Activated T-cell treated with anti-CD3 and anti-CD28 coated beads for 24 hours (primary cell): ENCODE measurements at places on chromosomes 4 and X.

GRCh38 chr4:8922481-8922880 is 50.8 kb upstream of the HMX1 start:
- no peak for DNase-seq

- no peak for DNase-seq
These were observed 103.9 kb downstream of the STIM2 start for GRCh38 chr4:26964512-26964911.

- DNase-seq, result no peak
These were observed 221.2 kb downstream of the KLHL13 start for GRCh38 chrX:117895418-117895817.

DNA sequence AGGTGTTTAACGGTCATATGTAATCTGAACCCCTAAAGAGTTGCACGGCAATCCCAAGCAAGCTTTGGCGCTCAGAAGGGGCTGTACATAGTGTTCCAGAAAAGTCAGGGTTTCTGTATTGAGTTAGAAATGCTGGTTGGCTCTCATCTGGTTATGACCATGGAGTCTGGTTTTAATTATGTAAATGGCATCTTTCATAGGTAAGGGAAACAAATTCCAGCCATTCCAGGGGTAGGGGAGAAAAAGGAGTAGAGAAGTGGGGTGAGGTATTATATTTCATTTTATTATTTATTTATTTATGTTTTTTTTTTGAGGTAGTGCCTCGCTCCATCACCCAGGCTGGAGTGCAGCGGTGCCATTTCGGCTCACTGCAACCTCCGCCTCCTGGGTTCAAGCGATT is 15.9 kb downstream of the KLF3 start:
- no peak for DNase-seq

DNA sequence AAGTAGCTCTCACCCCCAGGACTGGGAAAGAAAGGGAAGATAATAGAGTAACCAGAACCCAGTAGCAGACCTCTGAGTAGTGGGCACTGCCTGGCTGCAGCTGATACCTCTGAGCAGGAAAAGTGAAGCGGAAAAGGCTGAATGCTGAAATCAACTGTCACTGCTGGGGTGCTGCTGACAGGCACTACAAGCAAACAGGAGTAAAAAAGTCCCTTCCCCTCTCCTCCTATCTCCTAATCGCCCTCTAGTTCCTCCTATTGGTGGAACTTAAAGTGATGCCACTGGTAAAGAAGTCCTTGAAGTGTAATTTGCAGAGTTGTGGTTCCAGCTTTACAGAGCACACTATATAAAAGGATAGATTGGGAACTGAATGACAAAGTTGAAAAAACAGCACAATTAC is 32.8 kb upstream of the GLRB start:
- DNase-seq, result no peak

DNA sequence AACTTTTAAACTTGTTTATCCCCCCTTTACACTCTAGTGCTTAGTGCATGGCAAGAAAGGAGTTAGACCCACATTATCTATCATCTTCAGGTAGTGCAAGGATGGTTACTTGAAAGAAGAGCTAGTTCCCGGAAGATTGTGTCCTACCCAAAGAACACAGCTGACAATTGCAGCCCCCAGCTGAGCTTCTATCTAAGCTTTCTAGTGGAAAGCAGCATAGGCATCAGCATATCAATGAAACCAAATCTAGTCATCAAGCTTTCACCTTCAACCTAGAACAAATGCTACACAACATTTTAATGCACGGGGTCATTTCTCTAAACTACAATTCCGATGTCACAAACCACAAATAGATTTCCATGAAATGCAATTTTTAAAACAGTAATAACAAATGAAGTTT is 88.9 kb upstream of the TFDP3 start:
- no peak for DNase-seq

DNA sequence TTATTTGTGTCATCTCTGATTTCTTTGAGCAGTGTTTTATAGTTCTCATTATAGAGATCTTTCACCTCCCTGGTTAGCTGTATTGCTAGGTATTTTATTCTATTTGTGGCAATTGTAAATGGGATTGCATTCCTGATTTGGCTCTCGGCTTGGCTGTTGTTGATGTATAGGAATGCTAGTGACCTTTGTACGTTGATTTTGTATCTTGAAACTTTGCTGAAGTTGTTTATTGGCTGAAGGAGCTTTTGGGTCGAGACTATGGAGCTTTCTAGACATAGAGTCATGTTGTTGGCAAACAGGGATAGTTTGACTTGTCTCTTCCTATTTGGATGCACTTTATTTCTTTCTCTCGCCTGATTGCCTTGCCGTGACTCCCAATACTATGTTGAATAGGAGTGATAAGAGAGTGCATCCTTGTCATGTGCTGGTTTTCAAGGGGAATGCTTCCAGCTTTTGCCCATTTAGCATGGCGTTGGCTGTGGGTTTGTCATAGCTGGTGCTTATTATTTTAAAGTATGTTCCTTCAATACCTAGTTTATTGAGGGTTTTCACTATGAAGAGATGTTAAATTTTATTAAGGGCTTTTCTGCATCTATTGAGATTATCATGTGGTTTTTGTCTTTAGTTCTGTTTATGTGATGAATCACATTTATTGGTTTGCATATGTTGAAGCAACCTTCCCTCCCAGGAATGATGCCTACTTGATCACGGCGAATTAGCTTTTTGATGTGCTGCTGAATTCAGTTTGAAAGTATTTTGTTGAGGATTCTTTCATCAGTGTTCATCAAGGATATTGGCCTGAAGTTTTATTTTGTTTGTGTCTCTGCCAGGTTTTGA is 72.7 kb upstream of the BOD1L1 start:
- DNase-seq, result no peak

DNA sequence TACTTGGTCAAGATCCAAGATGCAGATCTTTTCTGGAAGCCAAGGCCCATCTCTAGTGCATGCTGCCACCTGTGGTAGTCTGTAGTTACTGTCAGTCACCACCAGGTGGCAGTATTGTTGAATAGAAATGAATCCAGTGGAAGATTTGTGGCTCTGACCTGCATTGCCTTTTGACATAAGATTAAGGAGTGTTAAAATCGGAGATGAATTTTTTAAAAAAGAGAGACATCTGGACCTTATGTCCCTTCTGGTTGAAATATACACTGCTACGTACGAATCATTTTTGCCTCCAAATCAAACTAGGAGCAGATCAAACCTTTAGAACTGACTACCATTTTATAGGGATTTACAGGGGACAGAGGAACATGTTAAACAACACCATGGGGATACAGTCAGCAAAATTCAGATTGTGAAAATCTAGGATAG is 46.9 kb upstream of the RHOH start:
- peak; percentile 72 for DNase-seq

- DNase-seq, result no peak
These were observed 53.4 kb downstream of the CD99L2 start for GRCh38 chrX:150845091-150845490.

- DNase-seq, result no peak
These were observed 36.2 kb downstream of the CD40LG start for GRCh38 chrX:136684120-136684519.

- no peak for DNase-seq
These were observed 441.7 kb upstream of the SLIT2 start for GRCh38 chr4:19809989-19810388.

- DNase-seq, result no peak
These were observed 4.4 kb upstream of the APLN start for GRCh38 chrX:129659141-129659540.

DNA sequence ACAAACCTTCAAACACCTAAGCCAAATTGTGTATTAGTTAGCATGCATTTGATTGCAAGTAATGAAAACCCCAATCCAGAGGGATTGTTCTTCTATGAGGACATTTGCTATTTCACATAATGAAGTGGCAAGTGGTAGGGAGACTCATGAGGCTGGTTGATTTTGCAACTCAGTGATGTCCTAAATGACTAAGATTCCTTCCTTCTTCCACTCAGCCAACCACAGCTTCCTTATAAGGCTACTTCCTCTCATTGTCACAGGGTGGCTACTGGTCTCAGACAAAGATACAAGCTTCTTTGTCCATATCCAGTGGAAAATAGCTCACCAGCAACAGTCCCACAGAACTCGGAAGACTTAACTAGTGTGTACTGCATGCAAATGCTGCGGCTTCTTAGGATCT is 5.3 kb upstream of the OTC start:
- DNase-seq, result no peak

DNA sequence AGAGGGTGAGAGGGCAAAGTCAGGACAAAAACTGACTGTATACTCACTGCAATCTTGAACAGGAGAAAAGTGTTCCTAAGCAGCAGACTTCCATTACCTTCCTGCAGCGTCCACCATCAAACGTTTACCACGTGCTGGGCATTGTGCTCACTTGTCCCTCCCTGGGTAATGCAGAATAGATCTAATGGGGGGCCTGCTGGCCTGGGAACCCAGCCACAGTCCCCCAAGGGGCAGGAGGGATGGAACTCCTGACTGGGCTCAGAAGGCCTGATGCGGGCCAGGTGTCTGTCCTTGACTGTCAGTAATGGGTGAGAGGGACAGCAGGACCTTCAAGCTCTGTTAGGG is 37.6 kb upstream of the FAM156A start:
- DNase-seq, result no peak

DNA sequence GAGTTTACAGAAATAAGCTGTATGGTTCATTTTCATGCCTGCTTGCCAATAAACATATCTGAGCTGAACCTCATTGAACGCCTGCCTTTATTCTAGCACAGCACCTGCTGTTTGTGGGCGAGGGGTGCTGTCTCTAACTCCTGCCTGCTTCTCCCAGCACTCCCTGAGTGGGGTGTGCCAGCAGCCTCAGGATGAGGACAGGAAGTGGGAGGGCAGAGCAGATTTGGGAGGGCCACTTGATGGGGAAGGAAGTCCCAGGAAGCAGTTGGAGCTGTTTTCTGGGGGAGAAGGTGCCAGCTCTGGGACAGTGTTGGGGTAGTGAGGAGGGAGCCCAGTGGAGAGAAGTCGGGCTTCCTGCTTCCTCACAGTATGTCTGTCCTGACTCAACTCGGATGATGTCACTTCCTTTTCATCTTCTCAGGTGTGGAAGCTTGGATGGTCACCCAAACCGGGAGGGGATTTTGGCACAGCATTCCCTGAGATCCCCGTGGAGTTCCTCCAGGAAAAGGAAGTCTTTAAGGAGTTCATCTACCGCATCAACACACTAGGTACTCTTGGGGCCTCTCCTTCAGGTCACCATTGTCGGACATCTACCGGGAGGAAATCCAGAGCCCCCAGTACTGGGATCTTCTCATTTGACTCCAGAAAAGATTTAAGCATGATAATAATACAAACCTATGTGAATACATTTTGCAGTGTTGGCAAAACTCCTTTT is 29.0 kb upstream of the MSANTD1 start:
- DNase-seq, result no peak

- no peak for DNase-seq
These were observed 239.4 kb downstream of the FAM47A start for GRCh38 chrX:33892670-33893069.

- no peak for DNase-seq
These were observed 113.4 kb downstream of the TBL1X start for GRCh38 chrX:9578083-9578779.
